Immature natural killer cell (primary cell): ENCODE measurements at places on chromosomes 13 and 19.

DNA sequence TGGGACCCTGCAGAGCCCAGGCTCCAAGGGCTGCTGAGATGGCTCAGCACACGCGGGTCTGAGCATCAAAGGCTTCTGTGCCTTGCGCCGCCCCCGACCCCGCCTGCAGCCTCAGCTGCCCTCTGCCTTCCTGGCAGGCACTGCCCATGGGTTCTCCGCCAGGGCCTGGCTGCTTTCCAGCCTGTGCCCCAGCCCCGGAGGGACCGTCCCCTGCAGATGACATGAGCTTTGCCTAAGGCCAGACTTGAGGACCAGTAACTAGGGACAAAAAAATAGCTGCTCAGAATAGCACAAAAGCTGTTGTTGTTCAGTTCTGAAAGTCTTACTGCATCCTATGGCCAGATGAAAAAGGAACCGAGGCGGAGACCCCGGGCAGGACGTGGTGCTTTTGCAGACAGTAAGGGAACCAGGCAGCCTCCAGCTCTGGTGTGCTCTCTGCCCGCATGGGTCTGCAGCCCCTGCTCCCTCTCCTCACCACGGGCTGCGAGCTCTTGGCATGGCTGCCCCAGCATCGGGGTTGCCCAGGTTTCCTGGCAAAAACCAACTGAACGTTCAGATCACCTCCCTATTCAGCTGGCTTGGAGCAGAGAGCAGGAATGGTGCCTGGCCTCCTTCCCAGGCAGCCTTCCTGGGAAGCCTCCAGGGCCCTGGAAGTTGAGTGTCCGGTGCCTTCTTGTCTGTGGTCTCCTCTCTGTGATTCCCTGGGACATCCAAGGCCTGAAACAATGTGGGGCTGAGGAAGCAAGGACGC lies 12.5 kb upstream of the CFAP97D2 start:
- DNase-seq: no peak

DNA sequence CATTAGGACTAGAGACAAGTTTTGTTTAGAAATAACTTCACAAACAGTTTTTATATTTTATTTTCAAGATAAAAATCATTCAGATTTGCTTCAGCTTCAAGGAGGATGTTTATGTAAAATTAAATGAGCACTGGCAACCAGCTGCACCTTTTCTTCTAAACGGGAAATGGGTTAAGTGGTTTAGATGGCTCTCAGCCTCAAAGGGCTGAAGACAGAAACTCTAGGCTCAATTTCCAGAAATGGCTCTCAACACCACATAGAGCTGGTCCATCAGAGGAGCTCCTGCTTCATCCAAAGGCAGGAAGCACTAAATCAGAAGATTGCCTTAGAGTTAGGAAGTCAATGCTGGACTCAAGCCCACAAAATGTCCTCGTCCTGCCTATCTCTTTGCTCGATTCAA lies 74.7 kb downstream of the ZNF429 start:
- DNase-seq: no peak

DNA sequence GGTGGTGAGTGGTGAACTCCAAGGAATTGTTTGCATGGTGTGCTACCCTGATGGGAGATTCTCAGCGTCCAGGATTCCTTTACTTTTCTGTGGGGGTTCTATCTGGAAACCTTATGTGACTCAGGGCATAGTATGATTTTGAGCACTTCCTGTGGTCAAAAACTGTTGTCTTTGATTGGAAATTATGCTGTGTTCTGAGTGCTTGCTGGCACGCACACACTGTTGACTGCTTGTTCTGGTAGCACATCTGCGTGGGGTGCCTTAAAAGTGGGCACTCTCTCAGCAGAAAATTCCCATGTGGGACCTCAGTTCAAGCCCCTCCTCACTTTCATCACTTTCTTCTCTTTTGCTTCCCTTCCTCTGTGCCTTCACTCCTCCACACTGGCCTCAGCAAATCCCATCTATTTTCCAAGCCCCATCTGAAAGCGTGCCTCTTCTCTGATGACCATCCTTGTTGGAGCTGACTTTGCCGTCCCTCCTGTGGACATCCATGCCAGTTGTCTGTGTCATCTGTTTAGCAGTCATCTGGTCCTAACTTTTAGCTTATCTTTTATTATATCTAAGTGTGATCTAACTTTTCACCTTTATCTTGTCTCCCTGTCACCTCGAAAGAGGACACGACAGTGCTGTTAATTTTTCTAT lies 56.4 kb upstream of the NPAS1 start:
- DNase-seq: no peak

- DNase-seq: no peak
Measured at GRCh38 chr13:79992111-79992510, 348.8 kb downstream of the SPRY2 start.

DNA sequence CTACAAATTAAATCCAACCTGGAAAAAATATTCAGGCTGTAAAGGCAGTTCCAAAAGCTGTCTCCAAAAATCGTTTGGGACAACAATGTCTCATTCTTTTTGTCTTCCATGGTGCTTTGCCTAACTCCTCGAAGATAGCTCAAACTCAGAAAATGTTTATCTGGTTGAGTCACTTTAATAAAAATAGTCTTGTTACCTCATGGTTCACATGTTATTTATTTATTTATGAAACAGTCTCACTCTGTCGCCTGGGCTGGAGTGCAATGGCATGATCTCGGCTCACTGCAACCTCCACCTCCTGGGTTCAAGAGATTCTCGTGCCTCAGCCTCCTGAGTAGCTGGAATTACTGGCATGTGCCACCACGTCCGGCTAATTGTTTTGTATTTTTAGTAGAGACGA lies 4.9 kb upstream of the BRD4 start:
- no peak for DNase-seq

DNA sequence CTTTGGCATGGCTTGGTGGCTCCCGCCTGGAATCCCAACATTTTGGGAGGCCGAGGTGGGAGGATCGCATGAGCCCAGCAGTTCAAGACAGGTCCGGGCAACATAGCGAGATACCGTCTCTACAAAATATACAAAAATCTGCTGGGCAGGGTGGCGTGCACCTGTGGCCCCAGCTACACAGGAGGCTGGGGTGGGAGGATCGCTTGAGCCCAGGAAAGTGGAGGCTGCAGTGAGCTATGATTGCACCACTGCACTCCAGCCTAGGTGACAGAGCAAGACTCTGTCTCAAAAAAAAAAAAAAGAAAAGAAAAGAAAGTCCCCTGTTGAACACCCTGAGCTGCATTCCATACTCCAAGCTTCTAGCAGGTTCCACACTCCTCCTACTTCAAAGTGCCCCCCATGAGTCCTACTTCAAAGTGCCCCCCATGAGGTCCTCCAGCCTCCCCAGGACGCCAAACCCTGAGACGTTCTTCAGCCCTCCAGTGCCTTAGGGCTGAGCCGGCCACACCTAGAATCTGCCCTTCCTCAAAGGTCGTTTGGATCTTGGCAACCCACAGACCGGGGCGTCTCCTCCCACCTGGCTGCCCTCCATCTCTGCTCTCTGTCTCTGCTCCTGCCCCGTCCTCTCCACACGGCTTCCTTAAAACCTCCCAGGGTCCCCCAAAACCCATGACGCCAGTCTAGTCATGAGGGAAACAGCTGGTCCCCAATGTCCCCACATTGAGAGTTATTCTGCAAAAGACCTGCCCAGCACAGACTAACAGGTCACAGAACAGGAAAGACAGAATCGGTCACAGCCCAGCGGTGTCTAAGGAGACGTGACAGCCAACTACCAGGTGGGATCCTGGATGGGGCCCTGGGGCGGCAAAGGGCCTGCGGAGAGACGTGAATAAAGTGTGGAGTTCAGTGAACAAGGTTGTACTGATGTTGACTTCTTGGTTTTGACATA lies 4.8 kb downstream of the TJP3 start:
- DNase-seq: no peak
